Cardiac septum (tissue), 1 donor: ENCODE measurements at places on chromosomes 2 and 18. TPM values are rescaled to one million over a fixed set of nuclear protein-coding genes. Genes with fewer than 3 reads are reported as not detected.

EFHD1 gene
- total RNA-seq, result 20.1 TPM

ATL2 gene
- 27.1 TPM for total RNA-seq

ABCG8 gene
- not detected for total RNA-seq

POTEI gene
- not detected for total RNA-seq

PKDCC gene
- 74.7 TPM for total RNA-seq

DNA sequence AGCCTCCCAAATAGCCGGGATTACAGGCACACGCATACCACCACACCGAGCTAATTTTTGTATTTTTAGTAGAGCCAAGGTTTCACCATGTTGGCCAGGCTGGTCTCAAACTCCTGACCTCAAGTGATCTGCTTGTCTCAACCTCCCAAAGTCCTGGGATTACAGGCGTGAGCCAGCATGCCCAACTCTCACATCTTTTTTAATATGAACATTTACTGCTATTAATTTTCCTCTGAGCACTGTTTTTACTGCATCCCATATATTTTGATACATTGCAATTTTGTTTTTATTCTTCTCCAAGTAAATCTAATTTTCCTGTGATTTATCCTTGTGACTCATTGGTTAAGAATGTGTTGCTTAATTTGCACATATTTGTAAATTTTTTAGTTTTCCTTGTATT is 9.5 kb upstream of the TANK start:
- no peak for DNase-seq

DNA sequence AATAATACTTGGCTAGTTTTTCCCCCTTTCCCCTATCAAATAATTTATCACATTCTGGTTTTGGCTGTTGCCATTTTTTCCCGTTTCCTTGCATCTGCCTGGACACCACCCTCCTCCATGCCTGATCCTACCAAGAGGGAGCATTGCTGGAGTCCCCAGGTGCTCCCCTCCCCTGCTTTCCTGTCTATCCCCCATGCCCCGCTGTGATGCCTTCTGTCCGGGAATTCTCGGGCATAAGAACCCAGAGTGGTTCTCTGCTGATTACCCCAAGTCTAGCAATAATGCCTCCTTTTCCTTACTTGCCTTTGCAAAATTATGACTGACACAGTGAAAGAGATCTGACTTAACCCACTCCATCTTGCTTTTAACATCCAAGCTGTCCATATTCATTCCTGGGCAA is 248.0 kb upstream of the PXDN start:
- DNase-seq, result no peak

DNA sequence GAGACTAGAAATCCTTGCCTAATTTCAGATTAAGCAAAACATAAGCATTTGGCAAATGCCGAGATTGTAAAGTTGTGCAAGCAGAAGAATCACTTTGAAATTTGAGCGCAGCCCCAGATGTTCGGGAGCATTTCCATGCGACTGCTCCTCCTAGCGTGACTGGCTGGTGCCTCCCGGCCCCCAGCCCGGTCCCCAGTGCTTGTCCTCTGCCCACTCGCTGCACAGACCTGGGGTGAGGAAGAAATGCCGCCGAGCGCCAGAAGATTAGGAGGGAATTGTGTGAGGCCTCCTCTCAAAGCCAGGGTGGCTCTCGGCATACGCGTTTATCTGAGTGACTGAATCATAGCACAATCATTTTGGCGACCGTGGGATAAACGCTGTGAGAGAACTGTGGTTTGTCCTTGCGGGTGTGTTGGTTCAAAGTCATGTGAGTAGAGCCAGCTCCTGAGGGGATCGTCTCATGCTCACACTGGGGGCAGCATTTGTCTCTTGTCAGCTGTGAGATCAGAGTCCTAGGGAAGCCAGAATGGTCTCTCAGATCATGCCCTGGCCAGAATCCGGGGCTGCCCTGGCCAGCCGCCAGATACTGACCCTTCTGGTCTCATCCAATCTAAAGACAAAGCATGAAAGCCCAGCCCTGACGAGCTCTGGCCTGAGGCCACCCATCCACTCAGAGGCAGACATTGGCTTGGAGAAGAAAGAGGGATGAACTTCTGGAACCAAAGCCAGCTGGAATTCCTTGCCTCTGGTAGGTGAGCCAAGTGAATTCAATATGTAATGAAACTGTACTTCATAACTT is 189.3 kb downstream of the SH3RF3 start:
- no peak for DNase-seq

GRCh38 chr2:127768775-127769479 is 42.0 kb downstream of the WDR33 start:
- no peak for DNase-seq

DNA sequence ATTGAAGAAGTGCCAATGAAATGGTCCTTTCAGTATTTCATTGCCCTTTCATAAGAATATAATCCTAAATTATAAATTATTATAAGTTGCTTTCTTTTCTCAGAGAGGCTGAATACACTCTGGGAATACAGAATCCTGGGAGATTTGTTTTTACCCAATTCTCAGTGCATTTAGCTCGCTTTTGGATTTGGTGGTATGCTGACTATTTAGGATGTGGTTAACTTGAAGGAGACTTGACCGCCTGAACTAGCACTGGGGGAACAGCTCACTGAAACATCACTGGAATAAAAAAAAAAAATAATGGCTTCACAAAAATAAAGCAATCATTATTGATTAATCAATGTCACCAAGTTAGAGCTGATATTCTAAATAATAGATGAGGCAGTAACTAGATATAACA is 10.2 kb downstream of the TNFAIP6 start:
- no peak for DNase-seq

DNA sequence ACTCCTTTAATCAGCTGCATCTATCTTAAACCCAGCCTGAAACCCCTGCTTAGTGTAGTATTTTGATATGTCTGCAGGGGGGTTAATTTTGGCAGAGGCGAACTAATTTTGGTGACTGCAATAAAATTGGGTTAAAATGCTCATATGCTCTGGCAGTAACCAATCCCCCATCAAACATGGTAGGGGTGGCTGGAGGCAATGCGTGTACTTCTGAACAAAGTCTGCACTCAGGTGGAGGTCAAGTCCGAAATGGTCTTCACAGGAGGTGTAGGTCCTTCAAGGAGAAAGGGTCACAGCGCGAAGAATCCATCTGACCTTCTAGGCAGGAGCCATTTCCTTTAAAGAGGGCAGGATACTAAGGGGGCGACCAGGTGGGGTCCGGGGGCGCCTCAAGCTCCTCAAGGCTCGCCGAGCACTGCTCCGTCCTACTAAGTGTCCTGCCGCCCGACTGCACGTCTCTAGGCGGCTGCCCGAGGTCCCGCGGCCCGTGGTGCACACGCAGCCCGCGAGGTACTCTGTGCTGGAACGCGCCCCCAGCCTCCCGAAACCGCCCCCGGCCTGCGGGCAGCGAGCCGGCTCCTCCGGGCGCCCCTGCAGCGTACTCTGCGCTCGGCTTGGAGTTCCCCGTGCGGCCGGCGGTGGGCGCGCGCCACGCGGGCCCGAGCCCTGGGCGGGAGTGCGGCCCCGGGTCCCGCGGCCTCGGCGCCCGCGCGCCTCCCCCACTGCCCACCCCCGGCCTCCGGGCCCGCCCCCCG is 1.7 kb upstream of the LDLRAD4 start:
- DNase-seq, result no peak

DNA sequence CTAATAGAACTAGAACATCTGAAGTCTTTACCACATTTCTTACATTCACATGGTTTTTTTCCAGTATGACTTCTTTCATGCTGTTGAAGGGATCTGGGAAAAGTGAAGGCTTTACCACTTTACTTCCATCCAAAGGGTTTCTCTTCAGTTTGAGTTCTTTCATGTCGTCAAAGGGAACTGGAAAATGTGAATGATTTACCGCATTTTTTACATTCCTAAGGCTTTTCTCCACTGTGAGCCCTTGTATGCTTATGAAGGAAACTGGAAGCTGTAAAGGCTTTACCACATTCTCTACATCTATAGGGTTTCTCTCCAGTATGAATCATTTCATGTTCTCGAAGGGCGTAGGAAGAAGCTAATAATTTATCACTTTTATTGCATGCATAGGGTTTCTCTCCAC is 46.7 kb downstream of the NBEAL1 start:
- DNase-seq, result no peak

GRCh38 chr18:58057291-58057965 is 13.4 kb downstream of the NEDD4L start:
- no peak for DNase-seq

- DNase-seq, result no peak
Measured at GRCh38 chr18:22999212-22999611, 66.1 kb downstream of the RBBP8 start.

GRCh38 chr2:162072181-162072702 is 1.8 kb downstream of the DPP4 start:
- no peak for DNase-seq

GRCh38 chr18:3728704-3729437 is 278.9 kb downstream of the TGIF1 start:
- DNase-seq, result no peak

DNA sequence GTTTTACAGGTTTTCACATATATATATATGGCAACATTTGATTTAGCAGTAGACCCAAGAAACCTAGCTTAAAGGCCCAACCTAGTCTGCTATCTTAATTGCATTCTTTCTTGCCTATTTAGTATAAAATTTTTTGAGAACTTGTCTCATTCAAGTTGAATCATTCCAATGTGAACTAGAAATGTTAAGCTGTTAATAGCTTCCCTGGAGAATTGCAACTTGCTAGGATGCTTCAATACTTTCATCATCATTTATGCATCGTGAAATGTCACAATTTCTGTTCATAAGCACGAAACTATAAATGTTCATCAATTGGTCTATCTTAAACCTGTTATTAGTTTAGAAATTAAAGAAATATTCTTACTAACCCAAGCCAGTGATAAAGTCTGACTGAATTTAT is 217.6 kb downstream of the BABAM2 start:
- DNase-seq, result no peak

- DNase-seq, result no peak
Measured at GRCh38 chr18:63155910-63156773, 163.4 kb downstream of the BCL2 start.

DNA sequence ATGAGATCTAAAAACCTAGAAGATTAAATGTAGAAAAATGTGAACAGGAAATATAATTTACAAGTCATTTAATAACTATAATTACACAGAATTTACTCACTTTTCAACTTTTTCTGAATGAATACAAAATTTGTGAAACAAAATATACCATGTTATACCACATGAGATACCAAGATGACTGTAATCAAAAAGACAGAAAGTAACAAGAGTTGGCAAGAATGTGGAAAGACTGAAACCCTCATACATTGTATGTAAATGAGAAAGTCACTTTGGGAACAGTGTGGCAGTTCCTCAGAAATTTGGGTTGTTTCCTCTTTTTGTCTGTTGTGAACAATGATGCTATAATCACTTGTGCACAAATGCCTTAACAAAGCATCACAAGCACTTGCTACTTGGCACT is 145.4 kb upstream of the ZNF804A start:
- no peak for DNase-seq
